Right cardiac atrium (tissue), 5 donors: ENCODE measurements at places on chromosomes 1 and 21.
A peak's percentile ranks its signal among the peaks of the same experiment; 100 is the strongest.

DNA sequence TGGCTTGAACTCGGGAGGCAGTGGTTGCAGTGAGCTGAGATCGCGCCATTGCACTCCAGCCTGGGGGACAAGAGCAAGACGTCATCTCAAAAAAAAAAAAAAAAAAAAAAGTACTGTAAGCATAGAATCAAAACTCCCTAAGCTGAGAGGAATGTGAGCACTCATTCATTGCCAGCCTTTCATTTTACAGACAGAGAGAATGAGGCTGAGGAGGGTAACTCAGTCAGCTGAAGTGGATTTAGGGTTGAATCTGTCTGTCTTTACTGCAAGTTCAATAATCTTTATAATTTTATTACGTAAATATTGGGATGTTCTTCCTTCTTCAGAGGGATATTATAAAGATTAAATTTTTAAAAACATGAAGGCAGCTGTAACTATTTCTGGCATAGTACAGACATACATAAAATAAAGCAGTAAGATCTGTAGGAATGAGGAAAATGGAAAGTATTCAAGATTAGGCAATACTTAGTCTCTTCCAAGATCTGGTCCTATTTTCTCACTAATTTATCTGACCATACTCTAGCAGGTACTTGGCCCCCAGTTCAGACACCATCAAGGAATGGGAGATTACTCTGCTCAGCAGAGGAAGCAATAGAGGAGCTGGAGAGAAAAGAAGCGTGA is 24.1 kb upstream of the MNDA start:
- no peak for DNase-seq

DNA sequence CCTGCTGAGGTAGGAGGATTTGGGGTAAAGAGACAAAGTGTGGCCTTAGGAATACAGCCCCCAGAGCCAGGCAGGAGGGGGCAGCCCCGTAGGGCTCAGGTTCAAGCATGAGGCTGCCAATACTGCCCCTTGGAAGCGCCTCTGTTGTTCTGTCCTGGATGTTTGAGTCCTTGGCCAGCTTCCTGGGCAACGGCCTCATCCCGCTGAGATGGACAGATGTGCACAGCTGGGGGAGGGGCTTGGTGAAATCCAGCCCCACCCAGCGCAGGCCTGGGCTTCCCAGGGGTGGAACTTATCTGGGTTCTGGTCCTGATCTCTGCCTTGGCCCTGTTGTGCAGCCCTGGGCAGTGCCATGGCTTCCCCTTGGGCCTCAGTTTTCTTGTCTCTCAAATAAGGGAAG is 34.8 kb upstream of the MAN1C1 start:
- DNase-seq: peak; percentile 41

- DNase-seq: no peak
These were observed 15.9 kb downstream of the GNAI3 start for GRCh38 chr1:109564194-109564878.

- no peak for DNase-seq
These were observed 135.6 kb downstream of the ZZZ3 start for GRCh38 chr1:77546890-77547289.

DNA sequence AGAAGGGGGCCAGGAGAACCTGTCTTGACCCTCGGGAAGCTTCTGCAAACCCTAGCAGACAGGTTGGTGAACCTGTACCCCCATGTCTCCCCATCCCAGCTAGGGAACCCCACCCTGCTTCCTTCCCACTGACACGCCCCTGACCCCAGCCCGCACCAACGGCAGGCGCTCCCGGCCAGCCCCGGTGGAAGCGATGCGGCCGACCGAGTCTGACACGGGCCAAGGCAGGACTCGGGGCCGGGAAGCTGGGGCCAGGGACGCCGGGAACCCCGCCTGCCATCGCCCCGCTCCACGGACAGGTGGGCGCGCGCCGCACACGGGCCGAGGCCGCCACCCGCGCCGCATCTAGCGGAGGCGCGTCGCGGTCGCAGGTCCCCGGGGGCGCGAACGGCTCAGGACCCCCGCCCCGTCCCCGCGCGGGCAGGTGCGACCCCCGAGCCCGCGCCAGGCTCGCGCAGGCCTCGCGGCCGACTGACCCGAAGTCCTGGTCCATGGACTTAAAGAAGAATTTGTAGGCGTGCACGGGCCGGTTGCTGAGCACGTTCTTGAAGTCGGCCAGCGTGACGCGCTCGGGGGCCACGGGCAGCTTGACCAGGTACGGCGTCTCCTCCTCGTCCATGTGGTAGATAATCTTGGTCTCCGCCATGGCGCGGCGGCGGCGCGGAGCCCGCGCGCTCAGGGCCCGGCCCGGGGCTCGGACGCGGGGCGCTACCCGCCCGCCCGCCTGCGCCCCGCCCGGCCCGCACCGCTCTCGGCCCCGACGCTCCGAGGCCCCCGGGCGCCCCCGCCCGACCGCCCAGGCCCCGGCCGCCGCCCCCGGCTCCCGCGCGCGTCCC is 580 bp downstream of the DVL1 start:
- DNase-seq: no peak
